ENCODE measurements at places on chromosomes 11 and 22.

DNA sequence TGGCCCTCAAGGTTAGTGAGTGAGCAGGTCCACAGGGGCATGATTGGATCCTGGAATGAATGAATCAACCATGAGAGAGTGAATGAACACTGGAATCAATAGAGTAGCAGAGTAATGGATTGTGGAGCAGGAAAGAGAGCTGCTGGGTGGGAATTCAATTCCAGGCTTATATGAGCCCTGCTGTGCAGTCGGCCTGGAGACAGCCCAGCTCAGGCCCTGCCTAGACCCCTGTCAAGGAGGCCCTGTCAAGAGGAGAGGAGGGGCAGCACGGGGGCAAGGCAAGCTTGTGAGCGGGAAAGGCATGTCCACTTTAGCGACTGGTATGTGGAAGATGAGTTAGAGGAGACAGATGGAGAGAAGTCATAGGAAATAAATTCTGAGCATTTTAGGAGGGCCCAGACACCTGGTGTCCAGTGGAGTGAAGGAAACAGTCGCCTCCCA, 1.3 kb upstream of the FOLR1 start:
- DNase-seq = no peak

DNA sequence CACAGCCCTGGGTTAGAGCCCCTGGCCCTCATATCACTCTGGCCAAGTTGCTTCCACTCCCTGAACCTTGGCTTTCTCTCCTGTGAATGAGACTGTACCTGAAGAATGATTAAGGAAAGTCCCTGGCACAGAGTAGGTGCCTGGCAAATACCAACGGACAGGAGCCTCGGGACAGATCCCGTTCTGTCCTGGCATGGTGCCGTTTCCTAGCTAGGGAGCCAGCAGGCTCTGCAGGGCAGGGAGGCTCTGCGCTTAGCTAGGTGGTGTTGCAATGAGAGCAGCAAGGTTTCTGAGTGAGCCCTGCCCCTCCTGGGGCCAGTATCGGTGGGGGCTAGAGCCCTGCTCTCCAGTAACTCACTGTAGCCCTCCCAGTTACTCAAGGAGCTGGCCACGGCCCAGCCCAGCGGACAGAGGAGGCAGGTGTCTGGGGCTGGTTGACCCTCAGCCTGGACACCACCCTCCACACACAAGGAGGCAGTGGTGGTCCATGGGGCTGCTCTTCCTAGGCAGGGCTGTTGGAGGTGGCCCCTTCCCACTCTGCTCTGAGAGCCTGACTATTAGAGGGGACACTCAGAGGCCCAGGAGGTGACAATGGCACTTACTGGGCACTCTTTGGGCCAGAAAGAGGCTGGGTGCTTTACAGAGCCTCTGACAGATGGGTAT, 74.4 kb downstream of the NFAM1 start:
- DNase-seq = no peak

GRCh38 chr11:105399511-105399910, 210.4 kb upstream of the GRIA4 start:
- no peak for DNase-seq

GRCh38 chr22:46846150-46846831, 83.8 kb downstream of the TBC1D22A start:
- no peak for DNase-seq

GRCh38 chr11:47061429-47062178, 115.1 kb downstream of the ARFGAP2 start:
- no peak for DNase-seq

DNA sequence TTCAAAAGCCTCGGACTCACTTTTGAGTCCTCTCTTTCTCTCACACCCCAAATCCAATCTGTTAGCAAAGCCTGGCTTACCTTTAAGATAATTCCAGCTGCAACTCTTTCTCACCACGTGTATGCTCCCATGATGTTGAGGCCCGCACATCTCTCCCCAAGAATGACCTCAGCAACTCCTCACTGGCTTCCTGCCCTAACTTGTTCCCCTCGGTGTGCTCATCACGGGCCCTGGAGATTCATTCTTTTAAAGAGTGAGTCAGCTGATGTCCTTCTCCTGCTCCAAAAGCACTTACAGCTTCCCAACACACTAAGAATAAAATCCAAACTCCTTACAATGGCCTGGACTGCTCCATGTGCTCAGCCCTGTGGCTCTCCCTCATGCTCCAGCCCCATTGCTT, 1041.3 kb downstream of the OPCML start:
- no peak for DNase-seq

- no peak for DNase-seq
These were observed 1.4 kb downstream of the ARVCF start for GRCh38 chr22:20015187-20015625.

GRCh38 chr11:95559899-95560298, 229.7 kb downstream of the FAM76B start:
- DNase-seq = no peak

GRCh38 chr22:30752771-30753170, 58.1 kb downstream of the OSBP2 start:
- DNase-seq = no peak

All from RWPE2 (cell line).